ELF-1 (cell line): ENCODE measurements at places on chromosomes 13 and 19.
A peak's percentile ranks its signal among the peaks of the same experiment; 100 is the strongest.

GRCh38 chr13:45184693-45185092 is 16.2 kb downstream of the KCTD4 start:
- no peak for DNase-seq

DNA sequence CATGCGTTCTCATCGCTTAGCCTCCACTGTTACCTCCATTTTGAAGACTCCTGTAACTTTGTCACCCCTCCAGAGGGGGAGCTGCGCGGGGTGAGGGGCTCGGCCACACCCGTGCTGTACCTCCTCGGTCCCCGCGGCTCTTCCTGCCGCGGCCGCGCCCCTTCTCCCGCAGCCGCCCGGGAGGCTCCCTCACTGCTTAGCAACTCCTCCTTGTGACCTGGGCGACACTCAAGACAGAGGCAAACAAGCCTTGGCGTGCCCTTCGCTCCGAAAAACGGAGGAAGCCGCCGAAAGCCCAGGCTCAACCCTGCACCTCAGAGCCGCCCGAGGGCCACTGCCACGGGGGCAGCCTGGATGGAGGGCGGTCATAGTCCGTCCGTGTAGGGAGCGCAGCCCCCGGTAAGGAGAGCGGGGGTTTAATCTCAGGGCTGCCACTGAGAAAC is 494.3 kb downstream of the FOXO1 start:
- DNase-seq, result peak; percentile 36

- DNase-seq, result no peak
Observed at GRCh38 chr19:11576227-11576626, 1.2 kb downstream of the ACP5 start.

DNA sequence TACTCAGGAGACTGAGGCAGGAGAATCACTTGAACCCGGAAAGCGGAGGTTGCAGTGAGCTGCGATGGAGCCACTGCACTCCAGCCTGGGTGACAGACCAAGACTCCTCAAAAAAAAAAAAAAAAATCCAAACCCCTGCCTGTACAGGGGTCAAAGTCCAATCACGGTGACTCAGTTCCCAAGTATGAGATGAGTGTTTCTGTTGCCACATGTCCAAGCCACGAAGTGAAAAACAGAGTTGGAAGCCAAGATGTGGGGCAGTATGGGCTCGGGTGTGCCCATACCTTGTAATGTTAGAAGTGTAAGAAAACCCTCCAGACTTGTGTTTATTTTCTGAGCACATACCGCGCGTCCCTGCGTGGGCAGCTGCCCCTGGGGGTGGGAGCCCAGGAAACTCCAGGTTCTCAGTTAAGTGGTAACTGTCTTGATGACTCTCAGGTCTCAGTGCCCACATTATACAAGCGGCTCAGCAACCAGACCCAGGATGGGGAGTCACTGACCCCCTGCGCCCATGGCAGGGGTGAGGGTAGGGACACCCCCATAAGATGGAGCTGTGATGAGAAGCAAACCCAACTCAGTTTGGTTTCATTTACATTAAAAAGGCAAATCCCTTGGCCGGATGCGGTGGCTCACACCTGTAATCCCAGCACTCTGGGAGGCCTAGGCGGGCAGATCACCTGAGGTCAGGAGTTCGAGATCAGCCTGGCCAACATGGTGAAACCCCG is 1.2 kb upstream of the GPX4 start:
- DNase-seq, result peak; percentile 62
